ENCODE measurements at places on chromosomes 16 and 17.

DNA sequence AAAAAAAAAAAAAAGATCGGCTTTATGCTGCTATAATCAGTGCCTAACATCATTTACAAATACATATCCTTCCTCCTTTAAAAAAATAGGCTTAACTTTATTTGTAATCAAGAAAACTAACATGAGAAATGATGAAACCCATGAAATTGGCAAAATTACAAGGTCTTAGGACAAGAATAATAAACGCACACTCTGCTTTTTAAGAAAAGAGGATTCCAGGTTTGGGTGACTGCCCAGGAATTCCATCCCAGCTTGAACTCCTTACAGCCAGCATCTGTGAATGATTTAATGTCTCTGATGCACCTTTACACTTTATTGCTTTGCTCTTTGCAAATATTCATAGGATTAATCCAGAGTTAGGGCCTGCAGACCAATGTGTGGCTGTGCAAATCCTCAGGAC is 196.0 kb downstream of the CBLN1 start:
- DNase-seq = no peak

DNA sequence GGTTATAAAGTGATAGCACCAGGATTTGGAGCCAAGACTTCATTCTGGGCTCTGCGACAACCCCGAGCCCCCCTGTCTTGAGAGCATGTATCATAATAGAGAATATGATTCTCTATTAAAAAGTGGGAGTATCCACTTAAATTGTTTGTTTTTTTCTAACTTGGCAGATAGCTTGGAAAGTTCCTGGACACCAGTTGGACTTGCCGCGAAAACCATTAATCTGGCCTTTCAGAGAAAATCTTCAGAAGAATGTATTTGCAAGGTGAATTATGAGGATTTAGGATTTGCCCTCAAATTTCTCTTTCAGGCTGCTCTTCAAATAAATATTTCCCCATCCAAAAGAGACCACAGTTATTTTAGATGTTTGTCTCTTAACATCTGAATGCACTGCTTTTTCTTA is 53.5 kb downstream of the MARCHF10 start:
- DNase-seq = no peak

- no peak for DNase-seq
Measured at GRCh38 chr17:70238646-70239045, 69.3 kb downstream of the KCNJ2 start.

GRCh38 chr17:48868916-48869500 is 23.6 kb upstream of the ATP5MC1 start:
- DNase-seq = no peak

DNA sequence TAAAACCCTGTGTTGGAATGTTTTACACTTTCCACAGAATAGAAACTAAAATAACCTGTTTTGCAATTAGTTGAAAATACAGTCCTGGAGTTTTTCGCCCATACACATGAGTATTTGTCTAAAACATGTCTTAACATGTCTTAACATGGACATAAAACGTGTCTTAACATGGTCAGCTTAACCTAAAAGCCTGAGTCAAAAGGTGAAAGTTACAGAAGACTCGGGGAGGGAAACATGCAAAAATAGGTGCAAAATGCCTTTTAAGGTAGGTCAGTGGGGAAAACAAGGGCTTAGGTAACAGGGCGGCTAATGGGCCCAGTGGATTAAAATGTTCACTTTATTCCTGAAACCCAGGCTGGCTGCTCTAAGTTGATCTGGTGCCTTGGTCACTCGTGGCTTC is 56.1 kb upstream of the RBL2 start:
- no peak for DNase-seq

All from NCI-H446 (cell line).